ENCODE measurements at places on chromosomes 13 and 19.
A peak's percentile ranks its signal among the peaks of the same experiment; 100 is the strongest.

- no peak for DNase-seq
Observed at GRCh38 chr19:4744451-4745174, 21.0 kb upstream of the DPP9 start.

DNA sequence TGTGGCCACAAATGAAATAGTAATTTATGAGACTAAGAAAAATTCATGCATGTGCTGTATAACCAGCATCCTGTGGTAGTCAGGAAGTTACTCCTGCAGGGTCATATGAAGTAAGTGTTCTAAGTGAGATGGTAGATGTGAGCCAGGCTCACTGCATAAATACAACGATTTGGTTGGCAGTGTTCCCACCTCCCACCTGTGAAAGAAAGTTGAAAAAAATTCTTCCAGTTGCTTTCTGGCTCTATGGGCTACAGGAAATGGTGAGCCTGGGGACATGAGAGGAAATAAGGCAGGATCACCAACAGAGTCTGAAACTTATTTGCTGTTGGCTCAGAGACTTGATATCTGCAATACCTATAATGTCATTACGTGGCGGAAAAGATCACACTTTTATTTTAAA lies 301.7 kb upstream of the SPRY2 start:
- DNase-seq, result no peak

DNA sequence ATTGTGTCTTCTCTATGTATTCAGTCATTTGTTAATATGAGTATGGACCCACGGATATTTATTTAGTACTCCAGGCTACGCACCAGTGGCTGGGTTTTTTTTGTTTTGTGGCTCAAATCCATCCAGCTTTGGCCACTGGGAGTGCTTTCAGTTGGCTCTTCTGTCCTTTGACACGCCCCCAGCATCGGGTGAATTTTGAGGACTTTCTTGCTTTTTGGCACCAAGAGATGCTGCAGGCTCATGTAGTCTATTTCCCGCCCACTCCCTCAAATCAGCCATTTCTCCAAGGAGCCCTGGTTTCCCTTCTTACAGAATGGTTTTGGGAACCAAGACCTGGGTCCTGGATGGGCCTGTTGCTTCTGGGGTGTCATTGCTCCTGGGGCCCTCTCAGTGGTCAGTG lies 55.8 kb downstream of the SMARCA4 start:
- DNase-seq, result no peak

DNA sequence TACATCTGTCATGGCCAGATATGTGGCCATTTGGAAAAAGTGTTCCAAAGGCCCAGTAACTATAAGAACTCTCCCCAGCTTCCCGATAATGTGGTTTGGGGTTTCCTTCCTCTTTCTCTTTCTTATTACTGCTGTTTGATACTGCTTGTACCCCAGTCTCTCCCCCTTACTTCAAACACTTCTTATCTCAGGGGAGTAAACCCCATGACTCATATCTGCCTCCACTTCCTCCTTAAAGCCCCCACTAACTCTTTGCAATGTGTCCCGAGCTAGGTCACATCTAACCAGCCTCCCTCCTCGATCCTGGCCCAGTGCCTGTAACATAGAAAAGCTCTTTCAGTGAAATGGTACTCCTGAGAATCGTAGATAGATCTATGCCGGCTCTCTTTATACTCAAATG lies 82.4 kb upstream of the STARD13 start:
- DNase-seq, result no peak

DNA sequence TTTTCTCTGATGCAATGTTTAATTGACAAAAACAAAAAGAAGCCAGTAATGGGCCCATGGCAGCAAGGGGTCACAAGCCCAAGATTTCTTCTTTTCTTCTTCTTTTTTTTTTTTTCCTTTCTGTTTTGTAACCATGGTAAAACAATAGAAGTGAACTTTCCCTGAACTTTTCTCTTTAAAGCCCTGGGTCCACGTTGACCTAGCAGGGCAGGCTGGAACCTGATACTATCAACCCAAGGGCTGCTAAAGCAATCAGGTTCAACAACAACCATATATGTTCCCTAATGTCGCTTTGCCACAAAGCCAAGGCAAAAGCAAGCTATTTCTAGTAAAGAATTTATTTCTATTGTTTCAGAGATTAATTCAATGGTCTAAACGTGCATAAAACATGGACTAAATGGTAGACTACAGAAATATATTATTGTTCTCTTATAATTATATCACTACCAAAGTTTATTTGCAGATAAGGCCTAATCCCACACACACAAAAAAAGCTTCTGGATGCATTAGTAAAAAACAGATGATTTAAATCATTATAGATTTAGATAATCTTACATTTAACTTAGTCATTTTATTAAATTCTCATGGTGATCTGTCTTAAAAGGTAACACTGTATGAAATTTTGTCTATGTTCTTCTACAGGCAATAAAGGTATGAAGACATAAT lies 153.9 kb downstream of the DACH1 start:
- no peak for DNase-seq

GRCh38 chr19:14809272-14810057 lies 25.5 kb downstream of the OR7A5 start:
- DNase-seq, result no peak

GRCh38 chr13:21321269-21321668 lies 137.8 kb downstream of the ZDHHC20 start:
- no peak for DNase-seq

- DNase-seq, result no peak
Observed at GRCh38 chr19:10118960-10119359, 739 bp downstream of the EIF3G start.

GRCh38 chr13:27182844-27183497 lies 11.4 kb upstream of the USP12 start:
- no peak for DNase-seq

DNA sequence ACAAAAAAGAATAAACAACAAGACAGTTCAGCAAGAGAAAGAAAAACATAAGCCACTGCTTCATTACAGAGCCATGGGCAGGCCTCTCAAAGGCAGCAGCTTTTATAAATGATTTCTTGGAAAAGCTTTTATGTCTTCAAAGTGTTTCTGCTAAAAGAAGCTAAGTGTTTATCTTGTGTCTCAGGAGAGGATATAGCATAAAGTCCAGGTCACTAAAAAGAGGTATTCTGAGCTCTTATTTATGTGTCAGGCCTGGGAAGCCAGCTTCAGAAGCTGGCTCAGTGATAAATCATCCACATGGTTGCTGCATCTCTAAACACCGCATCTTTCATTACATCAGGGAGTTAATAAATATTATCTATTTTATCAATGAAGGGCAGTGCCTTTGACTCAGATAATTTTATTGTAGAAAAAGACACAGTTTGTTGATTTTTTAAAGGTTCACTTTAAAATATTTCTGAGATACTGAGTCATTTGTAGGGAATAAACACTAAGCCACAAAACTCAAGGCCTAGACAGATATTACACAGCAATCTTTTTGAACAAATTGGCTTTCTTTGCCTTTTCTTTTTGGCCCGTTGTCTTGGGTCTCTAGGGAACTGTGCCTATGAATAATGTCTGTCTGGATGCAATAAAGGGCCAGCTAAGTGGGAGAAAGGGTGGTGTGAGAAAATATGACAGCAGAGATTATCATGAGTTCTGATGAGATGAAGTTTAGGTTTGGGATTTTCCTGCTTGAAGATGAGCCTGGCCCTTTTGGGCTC lies 1086.6 kb downstream of the UQCRFS1 start:
- DNase-seq, result no peak

- no peak for DNase-seq
Observed at GRCh38 chr19:47761566-47761965, 16.2 kb downstream of the NOP53 start.

GRCh38 chr13:44840131-44840530 lies 149.1 kb downstream of the NUFIP1 start:
- DNase-seq, result no peak

- no peak for DNase-seq
Observed at GRCh38 chr19:8393871-8394250, 3.7 kb downstream of the RAB11B start.

DNA sequence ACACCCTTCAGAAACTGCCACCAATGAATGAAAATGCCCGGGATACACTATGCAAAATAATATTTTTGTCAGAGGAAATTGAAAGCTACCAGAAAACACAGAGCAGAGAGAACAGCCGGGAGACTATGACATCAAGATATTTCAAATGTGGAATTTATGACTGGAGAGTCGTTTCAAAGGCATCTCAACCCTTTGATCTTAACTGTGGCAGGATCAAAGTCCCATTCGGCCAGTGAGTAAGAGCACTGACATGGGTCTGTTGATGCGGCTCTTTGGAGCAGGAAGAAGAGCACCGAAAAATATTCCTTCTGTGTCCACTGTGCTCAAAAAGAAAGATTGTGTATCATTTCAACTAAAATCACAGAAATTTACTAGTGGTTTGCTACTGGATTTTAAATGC lies 201.9 kb downstream of the RFC3 start:
- no peak for DNase-seq

DNA sequence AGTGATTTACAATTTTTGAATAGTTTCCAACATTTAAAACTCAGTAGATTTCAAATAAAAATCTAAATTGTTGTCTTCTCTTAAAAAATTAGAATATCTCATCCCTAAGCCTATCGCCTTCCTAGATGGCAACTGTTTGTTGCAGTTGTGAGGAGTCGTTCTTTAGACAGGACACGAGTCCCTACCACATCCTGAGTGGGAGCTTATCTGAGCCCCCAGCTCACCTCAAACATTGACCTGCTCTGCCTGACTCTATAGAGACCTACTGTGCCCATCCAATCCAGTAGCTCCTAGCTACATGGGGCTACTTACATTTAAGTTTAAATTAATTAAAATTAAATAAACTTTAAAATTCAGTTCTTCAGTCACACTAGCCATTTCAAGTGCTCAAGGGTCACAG lies 434.7 kb downstream of the FOXO1 start:
- no peak for DNase-seq

GRCh38 chr13:106480351-106480910 lies 55.0 kb downstream of the EFNB2 start:
- DNase-seq, result no peak

GRCh38 chr19:28987177-28987576 lies 225.8 kb downstream of the UQCRFS1 start:
- DNase-seq, result no peak

GRCh38 chr13:90302107-90302506 lies 1045.4 kb upstream of the MIR17HG start:
- no peak for DNase-seq

- DNase-seq, result no peak
Observed at GRCh38 chr19:48565090-48565489, 13.1 kb downstream of the SULT2B1 start.

- peak; percentile 76 for DNase-seq
Observed at GRCh38 chr19:16062789-16063188, 13.5 kb upstream of the TPM4 start.

DNA sequence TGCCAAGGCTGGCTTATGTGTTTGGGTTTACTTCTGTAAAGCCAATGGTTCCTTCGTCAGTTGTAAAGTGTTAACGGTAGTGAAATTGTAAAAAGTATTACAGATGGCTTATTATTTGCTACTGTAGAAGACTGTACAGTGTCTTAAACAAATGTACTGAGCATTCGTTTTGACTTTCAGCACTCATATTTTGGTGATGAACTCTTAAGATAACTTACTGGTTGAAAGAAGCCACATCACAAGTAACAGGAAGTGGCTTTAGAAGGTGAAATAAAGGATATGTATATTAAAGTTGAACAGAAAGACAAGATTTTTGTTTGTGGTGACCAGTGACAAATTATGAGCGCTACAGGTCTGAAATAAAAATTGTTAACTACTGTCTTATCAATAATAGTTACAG lies 64.2 kb downstream of the URI1 start:
- DNase-seq, result no peak

GRCh38 chr19:45040059-45040771 lies 1.4 kb downstream of the CLASRP start:
- DNase-seq, result no peak

- no peak for DNase-seq
Observed at GRCh38 chr13:104422668-104423067, 1356.5 kb upstream of the SLC10A2 start.

DNA sequence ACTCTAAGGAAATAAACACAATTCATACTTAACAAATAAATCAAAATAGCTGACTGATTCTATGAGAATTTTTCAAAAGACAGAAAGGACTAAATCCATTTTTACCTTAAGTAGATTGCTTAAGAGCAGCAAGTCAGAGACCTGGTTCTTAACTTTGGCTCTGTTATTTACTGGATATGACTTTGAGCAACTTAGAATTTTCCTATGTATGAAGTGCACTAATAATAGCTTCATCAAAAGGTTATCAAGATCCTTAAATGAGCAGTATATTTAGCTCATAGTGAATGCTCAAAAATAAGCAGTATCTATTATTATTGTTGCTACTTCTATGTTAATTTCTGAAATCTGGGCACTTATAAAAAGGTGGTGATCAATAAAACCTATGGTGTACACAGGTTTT lies 95.3 kb downstream of the POSTN start:
- DNase-seq, result no peak

- no peak for DNase-seq
Observed at GRCh38 chr19:31314849-31315629, 34.2 kb downstream of the TSHZ3 start.

- DNase-seq, result no peak
Observed at GRCh38 chr13:23427342-23427843, 6.1 kb downstream of the SACS start.

GRCh38 chr19:17721821-17722220 lies 2.5 kb downstream of the MAP1S start:
- DNase-seq, result no peak

Data from activated naive CD8-positive, alpha-beta T cell treated with anti-CD3 and anti-CD28 coated beads, Interleukin-2, amount 50 U/mL, for 24 hours (primary cell).